NCI-H748 treated with DMSO at 0.1 percent for 48 hours (cell line): ENCODE measurements at places on chromosomes 7 and 10.

DNA sequence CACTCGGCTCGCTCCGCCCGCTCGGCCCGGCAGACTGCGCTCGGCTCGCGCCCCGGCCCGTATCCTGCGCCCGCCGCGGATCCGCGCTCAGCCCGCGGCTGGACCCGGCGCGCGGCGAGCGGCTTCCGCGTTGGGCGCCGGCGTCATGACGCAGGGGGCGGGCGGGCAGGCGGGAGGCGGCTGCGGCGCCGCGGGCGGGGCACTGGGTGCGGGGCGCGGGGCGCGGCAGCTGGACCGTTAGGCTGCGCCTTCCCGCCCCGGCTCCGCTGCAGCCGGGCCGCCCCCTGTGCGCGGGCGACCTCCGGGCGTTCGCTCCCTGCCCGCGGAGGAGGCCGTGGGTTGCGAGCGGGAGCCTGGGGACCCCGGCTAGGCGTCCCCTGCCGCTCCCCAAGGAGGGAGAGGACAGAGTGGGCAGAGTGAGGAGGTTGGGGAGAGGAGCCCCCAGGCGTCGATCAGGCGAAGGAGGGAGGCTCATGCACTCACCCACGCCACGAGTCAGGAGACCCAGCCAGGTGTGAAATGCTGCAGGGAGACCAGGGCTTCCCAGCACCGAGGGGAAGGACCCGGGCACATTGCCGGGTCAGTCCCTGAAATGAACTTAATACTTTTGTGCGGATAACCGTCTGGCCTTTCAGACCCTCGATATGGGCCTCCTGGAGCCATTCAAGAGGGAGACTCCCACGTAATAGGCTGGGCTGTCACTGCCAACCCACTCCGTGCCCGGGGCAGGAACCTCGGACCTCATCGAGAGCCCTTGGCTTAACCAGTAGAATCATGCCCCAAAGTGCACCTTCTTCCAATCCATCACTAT is at the start of gene PIP4K2A:
TSS of gene PIP4K2A (minus strand) at position 100 of the 811 bp plus-strand sequence. CDS start 252 bp downstream, outside the sequence.
- peak; percentile 1 for DNase-seq

- no peak for DNase-seq
These were observed 311.4 kb upstream of the LRGUK start for GRCh38 chr7:133815611-133816210.

DNA sequence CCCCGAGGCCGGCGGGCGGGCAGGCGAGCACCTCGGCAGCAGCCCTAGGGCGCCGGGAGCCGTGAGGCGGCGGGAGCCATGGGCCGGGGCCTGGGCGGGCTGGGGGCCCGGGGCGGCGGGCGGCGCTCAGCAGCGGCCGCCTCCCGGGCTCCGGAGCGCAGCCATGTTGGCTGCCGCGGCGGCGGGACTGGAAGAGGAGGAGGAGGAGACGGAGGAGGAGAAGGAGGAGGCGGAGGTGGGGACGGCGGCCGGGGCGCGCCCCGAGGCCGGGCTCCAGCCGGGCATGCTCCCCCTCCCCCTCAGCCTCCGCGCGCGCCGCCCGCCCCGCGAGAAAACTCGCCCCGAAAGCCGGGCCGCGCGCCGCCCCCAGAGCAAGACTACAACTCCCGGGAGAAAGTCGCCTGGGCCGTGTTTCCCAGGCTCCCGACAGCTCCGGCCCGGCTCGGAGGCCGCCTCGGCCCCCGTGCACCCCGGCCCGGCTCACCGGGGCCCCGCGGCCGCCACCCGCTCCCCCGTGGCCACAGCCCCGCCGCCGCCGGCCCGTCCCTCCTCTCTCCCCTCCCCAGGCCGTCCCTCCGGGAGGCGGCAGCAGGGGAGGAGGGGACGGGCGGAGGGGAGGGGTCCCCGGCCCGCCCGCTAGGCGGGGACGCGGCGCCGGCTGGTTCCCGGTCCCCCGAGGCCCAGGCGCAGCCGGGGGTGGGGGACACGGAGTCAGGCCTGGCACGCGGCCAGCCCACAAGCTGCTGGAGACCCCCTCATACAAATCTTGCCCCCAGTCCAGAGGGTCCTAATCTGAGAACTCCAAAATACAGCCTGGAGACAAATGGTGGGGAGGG is at the start of gene DLG5:
TSS of gene DLG5 (minus strand) at position 190 of the 836 bp plus-strand sequence. CDS start 235 bp downstream, outside the sequence.
- no peak for DNase-seq

DNA sequence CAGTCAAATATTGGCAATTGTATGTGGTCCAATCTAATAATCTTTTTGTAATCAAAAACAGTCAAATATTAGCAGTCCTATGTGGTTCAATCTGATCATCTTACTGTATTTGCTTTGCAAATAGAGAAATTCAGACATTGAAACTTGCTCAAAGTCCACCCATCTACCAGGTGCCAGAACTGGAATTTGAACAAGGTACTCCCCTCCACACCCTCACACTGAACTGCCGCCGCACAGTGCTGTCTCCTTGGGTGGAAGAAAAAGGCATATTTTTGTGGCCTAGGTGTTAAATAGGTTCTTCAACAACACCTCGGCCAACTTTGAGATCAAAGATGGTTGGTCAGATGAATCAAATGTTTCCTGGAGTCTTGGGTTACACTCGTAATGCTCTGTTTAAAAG is 544.2 kb upstream of the GALNT17 start:
- DNase-seq = no peak

GRCh38 chr7:45984386-45985295 is 63.6 kb upstream of the IGFBP3 start:
- no peak for DNase-seq

GRCh38 chr7:107877731-107878382 is 13.1 kb upstream of the DLD start:
- no peak for DNase-seq

DNA sequence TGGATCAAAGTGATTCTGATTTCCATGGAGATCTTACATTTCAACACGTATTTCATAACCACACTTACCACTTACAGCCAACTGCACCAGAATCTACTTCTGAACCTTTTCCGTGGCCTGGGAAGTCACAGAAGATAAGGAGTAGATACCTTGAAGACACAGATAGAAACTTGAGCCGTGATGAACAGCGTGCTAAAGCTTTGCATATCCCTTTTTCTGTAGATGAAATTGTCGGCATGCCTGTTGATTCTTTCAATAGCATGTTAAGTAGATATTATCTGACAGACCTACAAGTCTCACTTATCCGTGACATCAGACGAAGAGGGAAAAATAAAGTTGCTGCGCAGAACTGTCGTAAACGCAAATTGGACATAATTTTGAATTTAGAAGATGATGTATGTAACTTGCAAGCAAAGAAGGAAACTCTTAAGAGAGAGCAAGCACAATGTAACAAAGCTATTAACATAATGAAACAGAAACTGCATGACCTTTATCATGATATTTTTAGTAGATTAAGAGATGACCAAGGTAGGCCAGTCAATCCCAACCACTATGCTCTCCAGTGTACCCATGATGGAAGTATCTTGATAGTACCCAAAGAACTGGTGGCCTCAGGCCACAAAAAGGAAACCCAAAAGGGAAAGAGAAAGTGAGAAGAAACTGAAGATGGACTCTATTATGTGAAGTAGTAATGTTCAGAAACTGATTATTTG is 15.3 kb downstream of the HNRNPA2B1 start:
- DNase-seq = no peak

DNA sequence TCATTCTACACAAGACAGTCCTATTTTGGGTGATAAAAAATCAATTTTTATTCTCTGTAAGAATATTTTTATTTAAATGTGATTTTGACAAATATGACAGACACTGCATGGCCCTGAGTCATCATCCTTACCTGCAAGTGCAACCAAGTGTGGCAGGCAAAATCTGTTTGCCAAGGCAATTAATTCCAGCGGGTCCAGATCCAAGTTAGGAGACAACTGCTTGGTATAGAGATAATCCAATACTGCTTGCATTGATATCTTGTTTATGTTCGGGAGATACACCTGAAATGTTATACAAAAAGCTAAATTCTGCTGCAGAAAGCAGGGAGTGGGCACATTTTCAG is 66.2 kb downstream of the RHOBTB1 start:
- no peak for DNase-seq

GRCh38 chr7:131008840-131009711 is 275.1 kb upstream of the KLF14 start:
- no peak for DNase-seq

GRCh38 chr10:38038932-38039245 is 28.4 kb downstream of the ZNF33A start:
- DNase-seq = no peak

GRCh38 chr7:136353287-136353686 is 376.1 kb upstream of the MTPN start:
- DNase-seq = no peak

GRCh38 chr10:92834986-92835385 is 13.3 kb upstream of the EXOC6 start:
- no peak for DNase-seq

GRCh38 chr7:41046776-41047175 is 656.1 kb downstream of the INHBA start:
- no peak for DNase-seq
